ENCODE measurements at places on chromosomes 1 and 21.

DNA sequence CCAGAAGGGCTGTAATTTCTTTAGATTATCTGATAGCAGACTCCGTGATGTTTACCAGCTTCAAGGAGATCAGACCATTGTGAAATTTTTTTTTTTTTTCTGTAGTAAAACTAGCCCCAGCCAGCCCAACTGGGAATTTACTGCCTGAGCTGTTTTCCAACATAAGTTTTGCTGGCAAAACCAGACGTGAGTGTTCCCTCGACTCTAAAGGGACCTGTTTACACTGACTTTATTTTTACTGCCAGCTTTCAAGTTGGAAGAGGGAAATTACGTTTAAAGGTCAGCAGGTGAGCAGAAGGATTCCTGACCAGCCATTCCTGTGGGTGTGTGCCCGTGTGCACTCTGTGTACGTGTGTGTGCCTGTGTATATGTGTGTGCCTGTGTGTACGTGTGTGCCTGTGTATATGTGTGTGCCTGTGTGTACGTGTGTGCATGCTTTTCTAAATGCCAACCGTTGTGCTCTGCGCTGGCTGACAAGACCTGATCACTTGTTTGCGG is 374 bp downstream of the MAB21L3 start:
- no peak for DNase-seq

GRCh38 chr1:231964961-231965360 is 338.4 kb downstream of the DISC1 start:
- DNase-seq: no peak

DNA sequence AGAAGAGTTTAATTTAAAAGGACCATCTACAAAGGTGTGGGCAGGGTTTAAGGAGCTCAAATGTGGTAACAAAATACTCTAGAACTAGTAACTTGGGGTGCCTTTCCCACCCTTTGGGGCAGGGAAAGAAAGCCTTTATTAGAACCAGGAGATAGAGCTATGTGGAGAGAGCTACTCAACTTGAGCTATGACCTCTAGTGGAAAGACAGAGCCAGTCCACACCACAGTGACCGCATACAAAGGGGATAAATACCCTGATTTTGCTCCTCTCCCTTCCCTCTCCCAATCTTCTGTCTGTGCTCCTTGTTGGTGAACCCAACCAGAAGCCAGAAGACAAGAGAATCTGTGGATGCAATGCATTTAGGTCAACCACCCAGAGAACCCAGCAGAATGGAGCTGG is 54.4 kb upstream of the JAK1 start:
- DNase-seq: no peak

GRCh38 chr21:19420565-19420964 is 1017.0 kb upstream of the TMPRSS15 start:
- no peak for DNase-seq

- DNase-seq: no peak
These were observed 9.9 kb upstream of the DYRK1A start for GRCh38 chr21:37356706-37357105.

DNA sequence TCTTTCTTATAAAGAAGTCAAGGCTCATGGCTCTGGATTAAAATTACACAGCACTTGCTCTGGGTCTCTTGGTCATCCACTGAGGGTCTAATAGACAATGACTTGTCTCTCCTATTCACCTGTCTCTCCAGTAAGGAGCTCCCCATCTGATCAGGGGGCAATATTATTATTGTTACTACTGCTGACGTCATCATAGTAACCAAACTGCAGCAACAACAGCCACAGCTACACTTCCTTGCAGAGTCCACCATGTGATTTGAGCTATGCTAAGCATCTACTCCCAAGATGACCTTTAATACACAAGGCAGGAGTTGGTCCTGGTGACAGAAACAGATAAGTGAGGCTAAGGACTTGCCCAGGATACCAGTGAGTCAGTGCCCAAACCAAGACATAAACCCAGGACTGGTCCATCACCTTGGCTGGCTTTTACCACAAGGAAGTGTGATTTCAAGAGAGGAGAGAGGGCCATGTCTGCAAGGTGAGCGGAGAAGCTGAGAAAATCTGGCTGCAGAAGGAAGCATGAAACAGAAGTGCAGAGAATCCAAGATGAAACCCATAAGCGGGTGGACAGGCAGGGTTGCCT is 602.5 kb downstream of the PTPRU start:
- DNase-seq: no peak

DNA sequence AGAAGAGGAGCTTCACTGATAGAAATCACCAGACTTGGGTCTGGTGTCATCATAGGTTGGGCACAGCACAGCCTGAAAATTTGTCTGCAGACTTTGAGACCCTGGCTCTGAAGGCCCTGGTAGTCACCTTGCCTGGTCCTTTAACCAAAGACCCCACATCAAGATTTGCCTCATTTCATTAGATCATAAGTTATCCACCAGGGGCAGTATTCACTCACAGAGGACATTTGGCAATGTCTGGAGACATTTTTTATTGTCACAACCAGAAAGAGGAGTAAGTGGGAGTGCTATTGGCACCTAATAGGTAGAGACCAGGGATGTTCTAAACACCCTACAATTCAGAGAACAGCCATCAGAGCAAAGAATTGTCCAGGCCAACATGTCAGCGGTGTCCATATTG is 22.1 kb upstream of the PAX7 start:
- no peak for DNase-seq

DNA sequence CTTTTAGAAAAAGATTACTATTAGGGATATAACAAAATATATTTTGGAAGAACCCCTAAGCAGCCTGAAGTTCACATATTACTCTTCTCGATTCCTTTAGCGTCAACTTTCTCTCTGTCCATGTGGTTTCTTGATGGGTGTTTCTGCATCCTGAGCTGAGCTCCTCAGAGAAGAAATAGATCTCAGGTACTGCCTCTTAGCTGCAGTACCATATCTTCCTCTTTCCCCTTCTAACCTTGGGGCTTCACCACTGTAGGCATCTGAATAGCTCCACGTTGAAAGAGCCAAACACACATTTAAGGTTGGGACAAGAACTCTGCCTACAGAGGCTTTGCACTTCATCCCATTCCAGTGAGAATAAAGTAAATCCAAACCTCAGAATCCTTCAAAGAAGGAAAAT is 59.2 kb downstream of the SAMSN1 start:
- no peak for DNase-seq

DNA sequence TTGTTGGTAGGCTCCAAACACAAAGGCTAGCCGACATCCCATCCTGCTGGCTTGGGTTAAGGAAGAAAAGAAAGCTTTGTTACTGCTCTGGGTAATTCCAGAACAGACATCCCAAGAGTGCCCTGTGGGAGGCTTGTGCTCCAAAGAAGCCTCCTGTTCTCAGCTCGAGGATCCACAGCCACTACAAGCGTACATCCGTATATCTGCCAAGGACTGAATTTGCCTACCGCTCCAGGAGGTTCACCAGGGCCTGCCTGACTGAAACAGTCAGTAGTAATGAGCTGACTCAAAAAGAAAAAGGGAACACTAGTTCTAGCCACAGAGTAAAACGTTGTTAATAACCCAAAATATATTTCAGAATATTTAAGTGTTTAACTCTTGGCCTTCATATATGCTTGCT is 24.8 kb upstream of the MUTYH start:
- DNase-seq: no peak

GRCh38 chr1:64343105-64343822 is 126.7 kb upstream of the CACHD1 start:
- DNase-seq: no peak

DNA sequence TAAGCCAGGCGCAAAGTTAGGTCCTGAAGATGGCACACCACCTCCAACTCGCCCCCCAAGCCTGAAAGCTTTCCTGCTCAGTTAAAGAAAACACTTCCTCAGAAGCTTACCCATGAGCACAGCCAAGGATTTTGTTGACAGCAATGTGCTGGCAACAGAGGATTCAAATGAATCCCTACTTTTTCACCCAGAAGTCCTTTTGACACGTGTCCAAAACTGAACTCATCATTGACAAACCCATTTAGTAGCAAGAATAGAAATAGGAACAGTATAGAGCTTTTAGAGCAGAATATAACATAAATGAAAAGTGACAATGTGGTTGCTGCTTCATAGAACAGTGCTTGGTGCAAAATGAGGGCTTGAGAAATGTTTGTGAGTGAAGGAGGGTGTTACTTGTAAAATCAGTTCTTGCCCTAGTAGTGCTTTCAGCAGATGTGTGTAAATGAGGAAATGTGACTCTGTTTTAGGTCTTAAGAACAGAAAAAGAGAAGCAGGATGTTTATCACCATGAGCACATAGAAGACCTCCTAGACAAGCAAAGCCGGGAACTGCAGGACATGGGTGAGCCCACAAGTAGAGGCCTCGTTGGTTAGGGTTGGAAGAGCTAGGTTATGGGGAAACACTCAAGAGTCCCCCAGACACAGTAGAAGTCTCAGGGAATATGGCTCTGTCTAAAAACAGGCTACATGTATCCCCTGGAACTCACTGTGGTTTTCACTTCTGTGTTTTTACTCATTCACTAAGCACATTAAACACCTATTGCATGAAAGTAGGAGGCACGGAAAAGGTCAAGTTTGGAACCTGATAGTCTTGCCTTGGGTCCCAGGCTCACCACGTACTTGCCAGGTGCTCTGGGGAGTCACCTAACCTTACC is 48.6 kb upstream of the TMEM125 start:
- DNase-seq: no peak

DNA sequence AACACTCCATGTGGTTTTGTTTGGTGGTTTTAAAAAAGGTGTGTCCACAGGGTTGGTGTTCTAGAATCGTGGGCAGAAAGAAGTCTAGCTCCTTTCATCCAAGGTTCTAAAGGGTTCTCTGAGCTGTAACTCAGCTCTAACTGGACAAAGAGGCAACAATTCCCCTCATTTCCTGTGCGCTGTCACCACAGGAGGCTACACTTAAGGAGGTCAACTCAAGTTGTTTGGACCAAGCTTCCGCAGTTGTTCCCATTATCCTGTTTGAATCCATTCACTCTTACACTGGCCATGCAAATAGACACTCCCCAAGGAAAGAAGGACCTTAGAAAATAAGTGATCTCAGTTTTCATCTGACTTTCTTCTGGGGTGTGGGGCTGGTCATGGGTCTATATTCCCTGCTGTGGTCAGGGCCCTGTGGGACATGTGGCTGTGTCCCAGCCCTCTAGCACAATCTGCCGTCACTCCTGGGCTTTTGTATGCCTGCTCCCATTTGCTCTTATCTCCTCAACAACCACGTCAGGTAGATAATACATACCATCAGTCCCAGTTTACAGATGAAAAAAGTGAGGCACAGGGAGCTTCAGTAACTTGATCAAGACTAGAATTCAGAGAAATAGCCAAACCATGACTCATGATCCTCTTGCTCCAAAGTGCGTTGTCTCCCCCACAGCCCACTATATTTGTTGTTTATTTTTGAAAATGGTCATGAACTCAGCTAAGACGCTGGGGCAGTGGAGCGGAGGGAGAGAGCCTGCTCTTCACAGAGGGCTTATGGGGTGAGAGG is 103.6 kb downstream of the RHOU start:
- no peak for DNase-seq

- peak; percentile 82 for DNase-seq
These were observed 3.2 kb downstream of the GPR3 start for GRCh38 chr1:27395441-27396195.
